ENCODE measurements at places on chromosomes 16 and 17. TPM values are rescaled to one million over a fixed set of nuclear protein-coding genes. Genes with fewer than 3 reads are reported as not detected.
A peak's percentile ranks its signal among the peaks of the same experiment; 100 is the strongest.

DNA sequence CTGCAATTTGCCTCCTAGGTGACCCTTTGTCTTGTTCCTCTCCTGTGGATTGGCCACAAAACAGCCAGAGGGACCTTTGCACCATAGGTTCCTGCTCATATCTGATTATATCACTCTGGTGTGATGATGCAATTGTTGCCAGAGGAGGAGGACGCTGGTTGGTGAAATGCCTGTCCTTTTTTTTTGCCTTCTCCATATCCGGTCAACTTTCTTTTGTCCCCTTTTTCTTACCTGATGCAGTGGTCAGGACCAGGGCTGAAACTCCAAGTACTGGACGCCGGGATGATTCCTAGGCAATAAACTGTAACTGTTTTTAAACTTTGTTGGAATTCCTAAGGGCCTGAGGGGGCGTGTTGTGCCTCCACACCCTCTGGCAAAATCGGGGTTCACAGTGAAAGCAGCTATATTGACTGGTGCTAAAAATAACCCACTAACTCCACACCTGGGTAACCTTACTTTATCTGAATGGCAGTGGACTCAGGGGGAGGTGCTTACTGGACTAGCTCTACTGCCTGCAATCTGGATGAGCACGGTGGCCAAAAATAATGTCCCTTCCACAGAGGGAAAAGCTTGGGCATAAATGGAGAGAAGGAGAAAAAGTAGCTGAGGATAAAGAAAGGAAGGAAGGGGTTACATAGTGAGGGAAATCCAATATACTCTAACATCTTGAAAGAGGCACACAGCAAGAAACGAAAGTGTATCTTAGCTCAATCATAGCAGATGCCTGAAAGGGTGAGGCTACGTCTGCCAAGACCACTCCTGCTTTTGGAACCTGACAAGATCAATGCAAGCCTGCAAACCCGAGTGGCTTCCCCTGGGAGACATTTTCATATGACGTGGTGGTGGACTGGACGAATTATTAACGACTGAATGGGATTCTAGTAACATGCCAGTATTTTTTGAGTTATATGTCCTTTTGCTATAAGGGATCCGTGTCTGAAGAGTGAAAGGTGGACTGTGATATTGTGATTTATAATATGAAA lies 28.4 kb upstream of the ZNF423 start:
- DNase-seq: no peak

- DNase-seq: peak; percentile 43
Observed at GRCh38 chr17:54967621-54968261, 713 bp downstream of the COX11 start.

DNA sequence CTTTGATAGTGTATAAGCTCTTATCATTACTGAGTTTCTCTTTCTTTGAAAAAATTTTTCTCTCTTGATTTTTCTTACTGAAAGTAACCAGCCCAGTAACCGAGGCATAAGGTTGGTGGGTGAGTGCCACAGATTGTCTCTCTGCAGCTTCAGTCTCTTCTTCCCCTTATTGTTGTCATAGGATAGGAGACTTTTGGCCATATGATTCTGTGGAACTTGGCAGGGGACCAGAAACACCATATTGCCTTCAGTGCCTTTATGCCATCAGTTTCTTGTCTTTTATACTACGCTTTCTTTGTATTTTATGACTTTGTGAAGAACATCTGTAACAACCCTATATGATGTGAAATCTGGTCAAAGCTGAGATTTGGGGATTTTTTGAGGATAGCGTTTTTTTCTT lies 341.6 kb upstream of the TBX2 start:
- no peak for DNase-seq

- no peak for DNase-seq
Observed at GRCh38 chr17:66142428-66142827, 49.5 kb downstream of the CEP112 start.

DNA sequence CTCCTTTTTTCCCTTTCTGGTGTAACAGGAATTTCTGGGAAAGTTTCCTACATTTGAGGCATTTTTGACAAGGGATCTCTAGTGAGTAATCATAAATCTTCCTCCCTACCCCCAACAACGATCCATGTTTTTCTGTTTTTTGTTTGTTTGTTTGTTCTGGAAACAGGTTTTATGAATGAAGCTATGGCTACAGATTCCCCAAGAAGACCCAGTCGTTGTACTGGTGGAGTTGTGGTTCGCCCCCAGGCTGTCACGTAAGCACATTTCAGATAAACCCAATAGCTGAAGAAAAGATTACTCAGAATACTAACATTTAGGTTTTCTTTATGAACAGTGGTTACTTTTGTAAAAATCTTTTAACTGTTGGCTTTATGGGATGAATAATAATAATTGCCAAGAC lies 1.6 kb downstream of the BCAS3 start:
- DNase-seq: no peak

Gene MEFV
- total RNA-seq: 2.1 TPM

- no peak for DNase-seq
Observed at GRCh38 chr17:82440469-82440981, 10.0 kb downstream of the CYBC1 start.

Gene SYNGR2
- 59.2 TPM for total RNA-seq

- no peak for DNase-seq
Observed at GRCh38 chr16:77711775-77712174, 10.5 kb upstream of the NUDT7 start.

Gene PRSS21
- not detected for total RNA-seq

DNA sequence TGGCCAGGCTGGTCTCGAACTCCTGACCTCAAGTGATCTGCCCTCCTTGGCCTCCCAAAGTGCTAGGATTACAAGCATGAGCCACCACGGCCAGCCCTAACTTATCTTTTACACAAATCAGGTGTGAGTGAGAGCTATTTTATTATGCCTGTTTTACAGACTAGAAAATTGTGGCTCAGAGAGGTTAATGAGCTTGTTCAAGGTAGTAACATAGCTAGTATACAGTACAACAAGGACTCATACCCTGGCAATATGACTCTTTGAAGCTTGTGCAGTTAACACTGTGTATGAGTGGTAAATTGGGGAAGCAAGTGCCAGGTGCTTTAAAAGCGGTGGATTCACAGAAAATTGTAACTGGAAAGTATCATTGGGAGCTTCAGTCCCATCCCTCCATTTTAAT lies 49.0 kb downstream of the YPEL2 start:
- no peak for DNase-seq

- no peak for DNase-seq
Observed at GRCh38 chr16:55444754-55445485, 34.1 kb upstream of the MMP2 start.

Gene NPIPB9
- total RNA-seq: 7.4 TPM

- DNase-seq: no peak
Observed at GRCh38 chr16:57383276-57384247, 11.3 kb downstream of the CX3CL1 start.

DNA sequence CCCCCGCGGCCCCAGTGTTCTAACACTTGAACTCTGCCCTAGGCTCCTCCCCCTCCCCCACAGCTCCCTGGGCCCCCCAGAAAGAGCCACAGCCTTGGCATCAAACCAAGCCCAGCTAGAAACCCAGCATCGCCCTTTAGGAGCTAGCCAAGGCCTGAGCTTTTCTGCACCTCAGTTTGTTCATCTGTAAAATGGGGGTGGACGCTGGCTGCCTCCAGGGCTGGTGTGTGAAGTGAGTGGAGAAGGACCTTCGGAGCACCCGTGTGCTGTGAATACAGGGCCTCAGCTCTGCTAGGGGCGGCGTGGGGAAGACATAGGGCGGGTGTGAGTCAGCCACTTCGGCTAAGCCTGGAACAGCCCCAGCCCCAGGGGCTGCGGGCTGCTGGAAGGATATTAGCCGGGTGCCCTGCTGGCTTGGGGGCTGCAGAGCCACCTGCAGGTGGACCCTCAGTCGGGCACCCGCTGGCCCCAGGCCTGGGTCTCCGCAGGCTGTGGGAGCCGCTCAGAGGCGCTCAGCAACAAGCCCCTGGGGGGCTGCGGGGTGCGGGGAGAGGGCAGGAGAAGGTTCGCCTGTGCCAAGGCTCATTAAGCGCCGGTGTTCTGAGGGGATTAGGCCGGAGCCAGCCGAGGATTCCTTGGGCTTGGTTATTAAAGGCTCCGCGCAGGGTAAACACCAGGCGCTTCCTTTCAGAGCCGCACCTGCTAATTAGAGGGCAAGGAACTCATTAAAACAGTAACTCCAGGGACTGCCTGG lies 217.0 kb upstream of the CIBAR2 start:
- no peak for DNase-seq

DNA sequence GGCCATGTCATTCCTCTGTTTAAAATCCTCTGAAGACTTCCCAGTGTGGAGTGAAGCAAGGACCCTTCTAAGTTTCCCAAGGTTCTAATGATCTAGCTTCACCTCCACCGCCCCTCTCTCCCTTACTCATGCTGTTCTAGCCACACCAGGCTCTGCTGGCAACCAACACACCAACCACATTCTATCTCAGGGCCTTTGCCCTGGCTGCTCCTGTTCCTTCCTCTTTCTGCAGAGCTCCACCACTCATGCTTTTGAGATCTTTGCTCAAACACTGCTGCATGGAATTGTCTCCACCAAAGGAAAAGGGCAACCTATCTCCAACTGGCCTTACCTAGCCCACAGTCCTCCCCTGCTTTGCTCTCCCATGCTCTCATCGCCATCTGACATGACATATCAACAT lies 128.7 kb downstream of the XYLT1 start:
- no peak for DNase-seq

Gene PRR29
- total RNA-seq: 1.3 TPM

GRCh38 chr17:12866244-12866643 lies 76.9 kb downstream of the ARHGAP44 start:
- no peak for DNase-seq

- no peak for DNase-seq
Observed at GRCh38 chr17:29434550-29434949, 44.4 kb downstream of the TAOK1 start.

DNA sequence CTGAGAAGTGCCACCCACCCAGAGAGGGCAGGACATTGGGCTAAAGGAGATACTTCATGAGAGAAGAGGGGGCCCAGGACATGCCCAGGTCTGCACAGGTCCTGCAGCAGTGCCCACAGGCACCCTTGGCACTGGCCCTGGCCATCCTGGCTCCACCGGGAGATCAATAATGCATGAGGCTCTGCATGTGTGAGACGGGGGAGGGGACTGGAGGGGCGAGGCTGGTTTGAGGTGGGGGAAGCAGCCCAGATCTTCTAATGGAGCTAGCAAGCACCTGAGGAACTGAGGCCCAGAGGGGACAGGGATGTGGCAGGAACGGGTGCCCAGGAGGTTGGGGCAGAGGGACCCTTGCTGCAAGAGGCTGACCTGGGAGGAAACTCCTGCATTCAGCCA lies 567 bp downstream of the OSBPL7 start:
- no peak for DNase-seq

GRCh38 chr17:61495161-61495857 lies 43.1 kb downstream of the TBX4 start:
- DNase-seq: no peak

DNA sequence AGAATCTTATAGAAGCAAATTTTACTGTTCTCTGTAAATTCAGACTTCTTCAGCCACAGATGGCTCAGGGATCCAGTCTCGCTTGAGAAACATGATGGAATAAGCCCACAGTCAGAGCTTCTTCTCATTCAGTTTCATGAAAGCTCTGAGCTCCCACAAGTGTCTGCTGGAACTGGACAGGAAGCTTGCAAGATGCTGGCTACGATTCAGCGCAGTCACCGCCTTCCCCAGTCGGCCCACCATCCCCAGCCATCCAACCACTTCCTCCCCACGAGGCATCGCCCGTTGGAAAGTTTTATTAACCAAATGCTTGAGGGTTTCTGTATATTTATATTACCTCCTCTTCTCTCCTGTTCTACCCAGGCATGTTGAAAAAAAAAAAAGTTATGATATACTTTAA lies 171.7 kb downstream of the ZFHX3 start:
- DNase-seq: peak; percentile 38

GRCh38 chr17:55117164-55117563 lies 147.6 kb upstream of the HLF start:
- peak; percentile 59 for DNase-seq

DNA sequence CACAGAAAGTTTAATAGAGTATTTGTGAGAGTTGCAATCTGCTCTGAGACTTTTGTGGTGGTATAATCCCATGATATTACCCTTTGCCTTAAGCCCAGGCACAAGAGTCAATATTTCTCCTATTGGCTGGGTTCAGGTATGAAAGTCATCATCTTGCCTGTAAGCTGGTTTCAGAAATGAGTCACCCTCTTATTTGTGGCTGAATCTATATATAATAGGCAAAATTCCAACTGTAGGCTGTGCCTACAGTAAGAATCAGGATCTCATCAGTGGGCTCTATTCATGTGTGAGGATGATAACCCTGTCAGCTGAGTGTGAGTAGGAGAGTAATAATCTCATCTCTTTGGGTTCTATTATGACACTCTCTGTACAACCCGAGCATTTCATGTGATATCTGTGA lies 2103.1 kb downstream of the TP53TG3F start:
- no peak for DNase-seq

- no peak for DNase-seq
Observed at GRCh38 chr17:42673266-42673884, 3.4 kb downstream of the PLEKHH3 start.

Gene STAT5A
- total RNA-seq: 39.3 TPM

DNA sequence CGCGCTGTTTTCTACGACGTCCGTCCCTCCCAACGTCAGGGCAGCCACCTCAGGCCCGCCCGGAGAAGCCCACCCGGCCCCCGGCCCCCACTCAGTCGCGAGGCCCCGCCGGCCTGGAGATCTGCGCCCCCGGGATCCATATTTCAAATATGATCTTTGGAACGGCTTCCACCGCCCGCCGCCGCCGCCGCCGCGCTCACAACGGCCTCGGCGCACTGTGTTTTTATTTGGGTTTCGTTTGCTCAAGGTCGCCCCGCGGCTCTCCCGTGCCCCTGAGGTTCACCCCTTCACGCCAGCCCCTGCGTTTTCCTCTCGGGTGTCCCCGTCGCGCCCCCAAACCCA lies 4.2 kb upstream of the CBX4 start:
- DNase-seq: no peak

Gene CACNG1
- 44.4 TPM for total RNA-seq

Gene SLC13A5
- not detected for total RNA-seq

GRCh38 chr17:3966720-3967363 lies 2.6 kb upstream of the ATP2A3 start:
- no peak for DNase-seq

- DNase-seq: peak; percentile 66
Observed at GRCh38 chr17:2406903-2407790, 6.3 kb upstream of the MNT start.

- no peak for DNase-seq
Observed at GRCh38 chr17:36791942-36792475, 145.3 kb upstream of the LHX1 start.

Gene KRTAP4-6
- not detected for total RNA-seq

GRCh38 chr16:31181102-31181830 lies 1.3 kb downstream of the FUS start:
- peak; percentile 32 for DNase-seq
